ENCODE measurements at places on chromosomes 3 and 15. TPM values are rescaled to one million over a fixed set of nuclear protein-coding genes. Genes with fewer than 3 reads are reported as not detected.

DNA sequence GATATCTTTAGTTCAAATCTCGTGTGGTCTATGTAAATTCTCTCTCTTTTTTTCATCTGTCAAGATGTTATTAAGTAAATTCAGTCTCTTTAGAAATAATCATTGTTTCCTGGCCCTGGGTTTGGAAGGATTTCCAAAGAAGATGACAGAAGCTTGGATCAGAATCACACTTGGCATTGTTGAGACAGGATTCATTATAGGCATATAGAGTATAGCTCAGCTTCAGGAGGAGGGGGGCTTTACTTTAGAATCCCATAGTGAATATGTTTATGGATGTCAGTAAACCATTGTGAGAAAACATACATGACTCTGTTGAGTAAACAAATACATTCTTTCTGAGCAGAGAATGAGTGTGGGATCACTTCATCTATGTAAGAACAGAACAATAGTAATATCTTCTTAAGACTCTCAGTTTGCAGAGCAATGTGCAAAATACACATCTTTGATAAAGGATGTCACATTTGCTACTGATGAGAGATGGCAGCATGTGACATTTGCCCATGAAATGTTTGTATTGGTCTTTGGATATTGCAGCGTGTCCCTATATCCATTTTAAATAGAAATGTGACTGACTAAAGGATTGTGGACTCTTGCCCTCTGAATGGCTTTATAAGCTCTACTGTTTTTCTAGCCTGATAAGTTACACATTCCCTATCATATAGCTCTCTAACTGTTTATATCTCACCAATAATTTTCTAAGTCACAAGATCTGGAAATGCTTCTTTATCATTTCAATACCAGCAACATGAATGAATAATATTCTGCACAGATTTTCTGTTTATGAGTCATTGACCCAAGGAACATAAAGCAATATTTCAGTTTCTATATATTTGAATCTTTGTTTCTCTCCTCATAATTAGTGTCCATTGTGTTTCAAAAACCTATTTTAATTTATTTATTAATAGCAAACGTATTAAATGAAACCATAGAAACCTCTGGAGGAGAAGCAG lies 95.6 kb upstream of the THRB start:
- no peak for DNase-seq

The SPESP1 gene
- 4.1 TPM for total RNA-seq

DNA sequence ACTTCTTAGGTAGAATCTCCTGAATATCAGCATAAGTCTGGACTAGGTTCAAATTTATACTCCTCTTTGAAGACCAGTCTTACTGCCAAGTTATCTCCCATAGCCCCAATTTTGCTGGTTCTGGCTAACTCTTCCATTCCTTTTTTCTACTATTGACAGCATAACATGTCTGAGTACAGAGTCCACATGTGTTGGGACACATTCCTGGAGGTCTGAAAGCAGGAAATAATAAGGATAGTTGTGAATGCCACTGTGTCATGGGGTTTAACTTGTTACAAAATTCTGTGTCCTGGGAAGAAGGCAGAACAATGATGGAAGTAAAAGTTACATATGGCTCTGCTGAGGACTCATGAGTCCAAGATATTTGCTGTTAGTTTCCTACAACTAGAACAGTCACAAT lies 57.4 kb upstream of the ZBTB20 start:
- DNase-seq = no peak

- no peak for DNase-seq
Measured at GRCh38 chr3:144107923-144108322, 136.3 kb downstream of the DIPK2A start.

DNA sequence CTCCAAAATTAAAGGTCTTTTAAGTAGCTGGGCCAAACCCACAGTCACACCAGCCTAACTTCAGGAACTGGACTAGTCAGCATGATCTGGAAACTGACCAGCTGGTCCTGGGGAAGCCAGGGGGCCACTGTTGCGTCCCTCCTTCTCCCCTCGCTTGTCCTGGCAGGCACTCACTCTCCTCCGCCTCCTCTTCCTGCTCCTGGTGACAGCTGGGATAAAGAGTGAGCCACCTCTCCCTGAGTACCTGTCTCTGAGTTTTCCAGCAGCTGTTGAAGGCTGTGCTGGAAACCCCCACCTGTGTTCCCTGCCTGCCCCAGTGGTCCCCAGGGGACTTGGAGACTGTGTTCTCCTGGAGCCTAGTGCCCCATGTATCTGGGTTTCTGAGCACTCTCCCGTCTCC lies 56.0 kb downstream of the FGD5 start:
- no peak for DNase-seq

DNA sequence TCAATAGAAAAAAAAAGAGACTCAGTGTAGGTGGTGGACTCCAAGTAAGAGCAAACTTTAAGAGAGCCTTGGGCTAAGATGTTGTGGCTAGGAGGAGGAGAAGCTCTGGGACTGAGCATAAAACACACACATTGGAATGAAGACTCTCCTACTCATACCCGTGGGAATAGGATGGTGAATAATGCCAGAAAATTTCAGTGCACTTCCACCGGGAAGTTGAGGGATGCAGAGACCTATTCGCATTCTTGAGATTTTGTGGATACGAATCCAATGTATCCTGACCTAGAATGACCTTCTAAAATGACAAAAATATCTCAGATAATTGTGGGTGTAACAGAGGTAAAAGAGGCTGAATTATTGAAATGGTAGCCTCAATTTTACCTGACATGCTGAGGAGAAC lies 388.7 kb upstream of the SGO1 start:
- no peak for DNase-seq

The TEX55 gene
- not detected for total RNA-seq

The LMOD3 gene
- total RNA-seq = 0.09 TPM

- DNase-seq = no peak
Measured at GRCh38 chr3:115341208-115341607, 194.1 kb upstream of the ZBTB20 start.

The FOXL2 gene
- total RNA-seq = not detected

GRCh38 chr15:74842581-74843444 lies at the start of gene ULK3:
ULK3 (minus strand) TSS chr15:74843156; CDS start chr15:74843105, 51 bp downstream.
- peak; percentile 91 for DNase-seq

DNA sequence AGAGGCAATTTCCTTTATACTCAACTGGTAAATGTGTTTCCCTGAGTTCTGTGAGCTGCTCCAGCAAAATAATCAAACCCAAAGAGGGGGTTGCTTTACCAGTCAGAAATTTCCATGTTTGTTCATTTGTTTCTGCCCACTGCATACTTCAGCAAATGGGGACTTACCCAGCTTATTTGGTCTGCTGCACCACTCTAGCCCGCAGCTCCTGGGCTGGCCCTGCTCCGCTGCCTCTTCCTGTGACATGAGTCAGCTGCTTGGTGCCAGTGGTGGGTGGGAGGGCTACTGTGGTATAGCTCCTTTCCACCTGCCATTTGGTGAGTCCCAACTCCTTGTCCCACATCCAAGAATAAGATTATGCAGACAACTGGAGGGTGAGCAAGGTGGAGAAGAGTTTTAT lies 644.2 kb downstream of the MCTP2 start:
- DNase-seq = no peak

GRCh38 chr3:58073301-58074108 lies 65.3 kb downstream of the FLNB start:
- DNase-seq = no peak

DNA sequence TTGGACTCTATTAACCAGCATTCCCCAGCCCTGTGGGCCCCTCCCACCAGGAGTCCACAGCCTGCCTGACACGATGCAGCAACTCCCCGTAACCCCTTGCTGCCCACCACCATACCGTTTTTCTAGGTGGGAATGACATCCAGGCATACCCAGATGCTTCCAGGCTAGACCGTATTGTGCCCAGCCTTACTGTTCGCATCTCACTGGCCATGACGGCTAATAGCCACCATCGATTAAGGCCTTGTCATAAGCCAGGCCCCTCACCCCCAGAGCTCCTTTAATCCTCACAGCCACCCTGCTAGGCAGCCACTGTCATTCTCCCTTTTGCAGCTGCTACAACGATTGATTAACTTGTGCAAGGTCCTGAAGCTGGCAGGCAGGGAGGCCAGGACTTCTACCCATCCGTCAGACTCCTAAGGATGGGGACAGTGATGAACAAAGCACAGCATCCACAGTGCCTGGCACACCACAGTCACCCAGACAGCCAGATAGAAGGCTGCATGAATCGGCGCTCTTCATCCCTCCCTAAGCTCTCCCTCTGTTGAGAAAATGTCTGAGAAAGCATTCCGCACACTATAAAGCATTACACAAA lies 60.0 kb upstream of the FLNB start:
- DNase-seq = no peak

The CNTN3 gene
- 3.8 TPM for total RNA-seq

DNA sequence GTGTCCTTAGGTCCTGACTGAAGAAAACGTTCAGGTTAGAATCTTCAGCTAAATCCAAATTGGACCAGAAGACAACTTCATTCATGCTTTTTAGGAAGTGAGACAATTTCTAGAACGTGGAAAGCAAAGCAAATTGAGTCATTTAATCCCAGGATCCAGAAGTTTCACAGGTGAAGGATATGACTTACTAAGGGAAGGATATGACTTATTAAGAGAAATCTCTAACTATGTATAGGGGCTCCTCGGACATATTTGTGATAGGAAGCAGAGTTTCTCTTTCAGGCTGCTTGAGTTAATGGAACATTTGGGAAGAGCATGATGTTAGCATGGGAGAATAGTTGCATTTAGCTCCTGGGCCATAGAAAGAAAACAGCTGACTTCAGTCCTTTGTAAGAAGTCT lies 16.1 kb upstream of the PLOD2 start:
- DNase-seq = no peak

The OR5K2 gene
- total RNA-seq = not detected

- DNase-seq = no peak
Measured at GRCh38 chr3:167808910-167809309, 73.4 kb downstream of the SERPINI1 start.

The ALG1L2 gene
- 0.82 TPM for total RNA-seq

DNA sequence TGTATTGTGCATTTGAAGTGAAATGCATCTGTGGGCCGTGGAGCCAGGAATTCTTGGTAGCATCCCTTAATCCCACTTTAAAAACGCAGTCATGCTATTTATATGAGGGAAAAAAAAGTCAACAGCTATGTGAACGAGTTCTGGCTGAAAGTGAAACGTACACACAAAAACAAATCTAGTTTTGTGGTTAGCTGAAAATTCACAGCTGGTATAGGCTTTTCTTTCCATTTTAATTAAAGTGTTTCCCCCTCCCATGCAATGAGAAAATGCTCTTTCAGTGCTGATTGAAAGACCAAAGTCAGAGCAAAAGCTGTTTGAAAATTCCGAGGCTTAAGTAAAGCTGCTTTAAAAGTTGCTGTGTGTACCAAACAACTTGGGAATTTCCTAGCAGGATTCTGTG lies 297.4 kb downstream of the PLCL2 start:
- DNase-seq = no peak

- DNase-seq = no peak
Measured at GRCh38 chr3:45988362-45988761, 7.3 kb downstream of the FYCO1 start.

DNA sequence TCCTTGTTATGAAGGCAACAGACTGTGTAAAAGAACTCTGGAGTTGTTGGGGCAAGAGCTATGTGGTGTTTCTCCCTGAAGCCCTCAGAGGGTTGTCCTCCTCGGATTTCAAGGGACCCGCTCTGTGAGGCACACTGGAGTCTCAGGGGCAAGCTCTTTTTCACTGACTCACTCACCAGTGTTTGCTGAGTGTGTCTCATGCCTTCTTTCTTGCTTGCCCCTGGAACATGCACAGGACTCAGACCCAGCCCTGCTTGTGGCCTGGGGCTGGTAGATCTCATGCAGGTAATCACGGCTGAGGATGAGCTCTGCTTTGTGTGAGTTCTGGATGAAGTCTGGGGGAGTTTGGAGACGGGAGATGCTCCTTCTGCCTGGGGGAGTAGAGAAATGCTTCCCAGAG lies 93.7 kb downstream of the CACNA1D start:
- no peak for DNase-seq

- no peak for DNase-seq
Measured at GRCh38 chr3:45965253-45965652, 22.0 kb downstream of the CXCR6 start.

DNA sequence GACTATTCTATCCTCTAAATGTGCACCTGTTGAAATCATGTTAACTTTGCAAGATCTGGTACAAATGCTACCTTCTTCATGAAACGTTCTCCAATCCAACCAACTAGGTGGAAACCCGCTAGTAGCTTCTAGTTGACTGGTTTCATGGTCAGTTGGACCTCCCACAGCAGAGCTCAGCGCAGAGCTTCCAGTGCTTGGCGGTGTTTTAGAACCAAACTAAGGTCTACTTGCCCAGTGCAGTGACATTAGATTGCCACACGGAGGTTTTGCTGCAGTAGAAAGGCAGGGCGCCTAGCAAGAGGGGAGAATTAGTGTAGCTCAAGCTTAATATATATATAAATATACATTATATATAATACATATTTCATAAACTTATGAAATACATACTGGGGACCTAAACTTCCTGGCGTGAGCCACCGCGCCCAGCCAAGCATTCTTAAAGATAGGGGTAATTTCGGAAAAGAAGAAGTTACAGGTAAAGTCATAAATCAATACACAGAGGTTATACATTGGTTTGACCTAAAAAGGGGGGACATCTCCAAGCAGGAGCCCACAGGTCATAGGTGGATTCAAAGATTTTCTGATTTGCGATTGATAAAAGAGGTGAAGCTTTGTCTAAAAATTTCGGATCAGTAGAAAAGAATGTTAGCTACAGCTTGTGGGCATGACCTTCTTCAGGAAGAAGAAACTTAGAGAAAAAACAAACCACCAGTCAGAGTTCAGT lies 2.1 kb upstream of the OXSR1 start:
- no peak for DNase-seq

GRCh38 chr3:17623464-17623863 lies 119.0 kb downstream of the TBC1D5 start:
- DNase-seq = no peak

DNA sequence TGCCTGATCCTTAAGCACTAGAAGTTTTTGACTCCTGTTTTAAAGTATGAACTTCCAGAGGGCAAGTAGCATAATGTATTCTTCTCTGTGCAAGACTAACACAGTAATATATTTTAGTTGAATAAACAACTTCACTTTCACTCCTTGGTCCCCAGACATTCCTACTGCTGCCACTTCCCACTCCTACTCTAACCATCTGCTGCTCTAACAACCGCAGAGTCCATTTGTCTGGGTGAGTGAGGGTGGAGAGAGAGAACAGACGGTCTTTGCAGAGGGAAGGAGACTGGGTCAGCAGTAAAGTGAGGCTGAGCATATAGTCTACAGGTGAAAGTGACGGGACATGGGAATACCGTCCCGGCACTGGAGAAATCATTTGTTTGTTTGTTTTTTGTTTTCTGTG lies 301.0 kb upstream of the SLCO3A1 start:
- no peak for DNase-seq

The TRIM71 gene
- total RNA-seq = 1.2 TPM

- DNase-seq = no peak
Measured at GRCh38 chr15:101549647-101550046, 60.1 kb upstream of the PCSK6 start.

The CFAP91 gene
- total RNA-seq = 14.1 TPM

- no peak for DNase-seq
Measured at GRCh38 chr3:177377166-177377565, 179.9 kb upstream of the TBL1XR1 start.

GRCh38 chr3:147699175-147699838 lies 290.1 kb downstream of the ZIC1 start:
- DNase-seq = no peak
